ENCODE measurements at places on chromosomes 16 and 17. TPM values are rescaled to one million over a fixed set of nuclear protein-coding genes. Genes with fewer than 3 reads are reported as not detected.

DNA sequence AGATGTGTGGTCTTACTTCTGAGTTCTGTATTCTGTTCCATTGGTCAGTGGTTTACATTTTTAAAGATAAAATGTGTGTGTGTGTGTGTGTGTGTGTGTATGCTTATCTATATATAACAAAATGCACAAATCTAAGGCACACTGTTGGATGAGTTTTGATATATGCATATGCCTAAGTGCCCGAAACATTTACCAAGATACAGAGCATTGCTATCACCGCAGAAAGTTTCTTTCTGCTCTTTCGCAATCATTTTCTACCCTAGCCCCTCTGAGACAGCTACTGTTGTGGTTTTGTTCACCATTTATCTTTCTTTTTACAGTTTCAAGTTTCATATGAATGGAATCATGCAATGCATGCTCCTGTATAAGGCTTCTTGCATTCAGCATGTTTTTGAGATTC lies 97.0 kb downstream of the MRTFB start:
- no peak for DNase-seq

Gene RAMP2
- 66.6 TPM for total RNA-seq

DNA sequence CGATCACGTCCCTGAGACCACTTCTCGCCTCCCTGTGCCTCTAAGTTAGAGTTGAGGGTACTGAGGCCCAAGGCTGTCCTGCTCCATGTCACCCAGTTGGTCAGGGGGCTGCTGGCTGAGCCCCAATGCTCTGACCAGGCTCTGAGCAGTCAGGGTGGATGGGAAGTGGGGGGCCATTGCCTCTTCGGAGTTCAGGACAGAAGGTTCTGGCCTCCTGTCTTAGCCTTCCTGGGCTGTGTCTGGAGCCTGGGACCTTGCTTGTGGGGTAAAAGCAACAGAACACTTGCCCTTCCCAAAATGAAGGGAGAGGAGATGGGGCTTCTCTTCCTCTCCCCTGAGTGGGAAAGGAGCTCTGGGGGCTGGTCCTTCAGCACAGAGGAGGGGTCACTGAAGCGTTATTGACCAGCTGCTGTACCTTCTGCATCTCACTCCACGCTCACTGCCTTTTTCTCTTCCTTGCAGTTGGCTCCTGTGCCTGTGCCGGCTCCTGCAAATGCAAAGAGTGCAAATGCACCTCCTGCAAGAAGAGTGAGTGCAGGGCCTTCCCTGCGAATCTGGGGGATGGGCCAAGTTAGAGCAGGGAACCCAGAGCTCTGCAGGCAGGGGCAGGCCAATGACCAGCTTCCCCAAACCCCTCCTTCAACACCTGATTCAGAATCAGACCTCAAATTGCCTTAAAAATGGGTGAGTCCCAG lies 580 bp downstream of the MT1X start:
- DNase-seq = no peak

Gene TMEM132E
- 0.17 TPM for total RNA-seq

- DNase-seq = no peak
These were observed 80.0 kb downstream of the CDRT15 start for GRCh38 chr17:14156689-14157088.

DNA sequence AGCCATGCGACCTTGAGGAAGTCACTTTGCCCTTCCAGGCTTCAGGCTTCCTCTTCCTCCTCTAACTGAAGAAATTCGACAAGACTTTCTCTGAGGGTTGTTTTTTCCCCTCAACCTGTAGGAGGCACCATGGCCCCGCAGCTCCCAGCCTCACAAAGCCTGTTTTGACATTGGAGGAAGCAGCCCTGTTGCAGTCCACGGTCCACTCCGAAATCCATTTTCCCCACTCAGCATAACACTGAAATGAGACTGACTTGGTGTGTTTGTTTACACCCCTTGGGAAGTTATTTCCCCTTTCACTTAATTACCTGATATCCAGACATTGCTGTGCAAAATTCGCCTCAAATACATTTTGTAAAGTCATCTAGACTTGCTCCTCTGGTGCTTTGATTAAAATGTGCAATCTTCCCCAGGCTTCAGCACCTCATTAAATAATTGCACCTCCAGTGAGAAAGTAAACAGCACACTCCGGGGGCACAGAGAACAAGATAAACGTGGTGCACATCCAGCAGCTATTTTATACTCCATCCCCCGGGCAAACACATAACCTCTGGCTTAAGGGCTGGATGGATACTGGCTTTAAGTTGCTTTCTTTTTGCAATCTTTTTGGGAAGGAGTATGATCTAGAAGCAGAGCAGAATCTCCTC lies 41.4 kb upstream of the PIRT start:
- peak; percentile 77 for DNase-seq

Data from lung (tissue), 17 donors.